ENCODE measurements at places on chromosomes 5 and 9.

- DNase-seq, result no peak
Observed at GRCh38 chr5:34459908-34460307, 196.2 kb upstream of the RAI14 start.

DNA sequence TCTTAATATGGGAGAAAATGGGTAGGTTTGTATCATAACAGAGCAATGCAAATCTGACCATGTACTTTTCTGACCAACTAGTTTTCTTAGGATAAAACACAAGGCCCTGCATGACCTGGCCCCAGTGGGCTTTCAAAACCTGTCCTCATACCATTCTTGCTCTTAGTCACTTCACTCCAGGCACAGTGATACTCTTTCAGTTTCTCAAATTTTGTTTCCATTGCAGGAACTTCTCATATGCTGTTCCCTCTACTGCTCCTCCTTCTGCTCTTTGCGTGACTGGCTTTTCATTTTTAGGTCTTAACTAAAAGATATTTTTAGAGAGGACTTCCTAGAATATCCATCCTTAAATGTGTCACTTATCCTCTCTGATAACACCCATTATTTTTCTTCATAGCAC is 112.4 kb downstream of the INIP start:
- DNase-seq, result no peak

- no peak for DNase-seq
Observed at GRCh38 chr5:178466342-178466741, 123.9 kb downstream of the COL23A1 start.

- no peak for DNase-seq
Observed at GRCh38 chr5:132474131-132474723, 16.3 kb downstream of the IRF1 start.

GRCh38 chr9:65410926-65411325 is 125.9 kb upstream of the FOXD4L5 start:
- no peak for DNase-seq

GRCh38 chr5:74290634-74291241 is 349.8 kb downstream of the ENC1 start:
- DNase-seq, result no peak

DNA sequence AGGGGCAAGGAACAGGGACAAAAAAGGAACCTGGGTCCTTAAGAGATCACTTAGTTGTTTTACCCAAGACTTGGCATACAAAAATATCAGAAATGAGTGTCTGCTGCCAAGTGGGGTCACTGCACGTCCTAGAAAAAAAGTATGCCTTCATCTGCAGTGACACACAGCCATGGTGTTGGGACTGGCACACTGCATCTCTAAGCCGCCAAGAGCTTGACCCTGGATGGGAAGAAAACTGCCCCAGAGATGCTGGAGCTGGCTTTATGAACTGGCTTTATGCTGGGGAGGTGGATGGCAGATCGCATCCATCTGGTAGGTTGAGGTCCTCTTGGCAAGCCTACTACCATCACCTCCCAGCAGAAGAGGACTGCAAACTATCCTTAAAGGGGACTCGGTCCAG is 51.7 kb downstream of the IRF1 start:
- DNase-seq, result no peak
